ENCODE measurements at places on chromosomes 7 and 10.
A peak's percentile ranks its signal among the peaks of the same experiment; 100 is the strongest.

- DNase-seq: no peak
Measured at GRCh38 chr7:65951837-65952578, 30.0 kb downstream of the GUSB start.

DNA sequence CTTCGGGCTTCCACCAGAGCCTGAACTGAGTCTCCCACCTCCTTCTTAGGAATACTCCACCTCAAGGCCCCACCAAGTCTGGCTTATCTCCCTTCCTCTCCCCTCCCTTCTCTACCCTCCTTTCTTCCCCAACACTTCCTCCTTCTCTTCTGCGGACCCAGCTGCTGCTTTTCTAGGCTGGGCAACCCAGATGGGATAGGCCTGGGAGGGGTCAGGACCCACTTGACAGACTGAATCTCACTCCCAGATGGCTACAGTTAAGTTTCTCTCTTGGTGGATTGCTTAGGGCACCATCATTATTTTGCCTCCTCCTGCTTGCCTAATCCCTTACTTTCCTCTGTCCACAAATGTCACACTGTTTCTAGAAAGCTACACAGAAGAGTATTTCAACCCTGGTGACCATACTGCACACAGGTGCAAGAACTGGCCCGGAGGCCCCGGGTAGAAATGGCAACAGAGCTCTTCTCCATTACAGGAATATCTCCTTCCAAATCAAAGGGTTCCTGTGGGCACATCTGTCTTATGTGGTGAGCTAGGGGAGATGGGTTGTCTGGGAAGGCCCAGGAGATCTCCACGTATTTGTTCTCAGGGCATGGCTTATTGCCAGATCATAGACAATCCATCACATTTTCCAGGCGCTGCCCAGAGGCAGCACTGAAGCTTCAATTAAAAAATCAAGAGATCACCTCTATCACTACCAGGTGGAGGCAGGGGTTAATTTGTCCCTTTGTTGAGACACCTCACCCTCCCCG is 5.1 kb upstream of the HOXA11 start:
- DNase-seq: no peak

- DNase-seq: no peak
Measured at GRCh38 chr7:75658802-75659201, 79.9 kb downstream of the HIP1 start.

- no peak for DNase-seq
Measured at GRCh38 chr7:33705333-33705833, 200.0 kb upstream of the BMPER start.

DNA sequence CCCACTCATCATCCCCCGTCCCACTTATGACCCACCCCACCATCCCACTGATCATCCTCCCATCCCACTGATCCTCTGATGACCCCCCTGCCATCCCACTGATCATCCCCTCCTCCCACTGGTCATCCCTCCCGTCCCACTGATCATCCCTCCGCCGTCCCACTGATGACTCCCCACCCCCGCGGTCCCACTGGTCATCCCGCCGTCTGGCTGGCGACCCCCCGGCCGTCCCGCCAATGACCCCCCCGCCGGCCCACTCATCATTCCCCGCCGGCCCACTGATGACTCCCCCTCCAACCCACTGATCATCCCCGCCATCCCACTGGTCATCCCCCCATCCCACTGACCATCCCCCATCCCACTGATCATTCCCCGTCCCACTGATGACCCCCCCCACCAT is 161.1 kb downstream of the GRM8 start:
- DNase-seq: no peak

DNA sequence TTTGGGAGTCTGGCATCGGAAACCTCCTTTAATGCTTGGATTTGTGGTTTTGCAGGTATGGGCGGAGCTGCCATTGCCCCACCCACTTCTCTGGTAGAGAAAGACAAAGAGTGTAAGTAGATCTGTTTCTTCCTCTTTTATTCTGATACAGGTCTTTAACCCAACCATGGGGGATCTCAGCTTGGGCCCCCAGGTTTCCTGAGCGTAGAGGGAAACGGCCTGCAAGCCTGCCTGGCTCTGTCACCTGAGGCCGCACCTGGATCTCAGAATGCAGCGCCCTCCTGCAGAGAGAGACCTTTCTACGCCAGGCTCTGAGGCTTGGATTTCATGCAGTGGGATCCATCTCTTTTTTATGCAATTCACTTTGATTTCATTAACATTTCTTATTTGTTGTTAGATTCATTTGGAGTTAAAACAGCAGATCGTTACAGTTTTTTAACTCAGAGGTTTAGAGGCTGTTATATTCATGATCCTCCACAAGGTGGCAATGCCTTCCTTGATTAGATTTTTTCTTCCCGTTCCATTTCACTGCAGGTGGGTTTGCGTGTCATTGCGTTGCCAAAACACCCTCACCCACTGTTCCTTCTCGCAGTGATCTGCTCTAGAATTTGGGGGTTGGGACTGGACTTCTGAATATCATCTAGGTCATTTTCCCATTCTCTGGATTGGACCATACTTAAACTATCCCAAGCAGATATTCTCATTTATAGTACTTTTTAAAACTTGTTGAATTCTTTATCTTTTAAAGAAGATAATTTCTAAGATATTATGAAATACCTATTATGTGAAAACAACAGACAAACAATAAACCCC is 20.0 kb downstream of the RBM17 start:
- DNase-seq: no peak

DNA sequence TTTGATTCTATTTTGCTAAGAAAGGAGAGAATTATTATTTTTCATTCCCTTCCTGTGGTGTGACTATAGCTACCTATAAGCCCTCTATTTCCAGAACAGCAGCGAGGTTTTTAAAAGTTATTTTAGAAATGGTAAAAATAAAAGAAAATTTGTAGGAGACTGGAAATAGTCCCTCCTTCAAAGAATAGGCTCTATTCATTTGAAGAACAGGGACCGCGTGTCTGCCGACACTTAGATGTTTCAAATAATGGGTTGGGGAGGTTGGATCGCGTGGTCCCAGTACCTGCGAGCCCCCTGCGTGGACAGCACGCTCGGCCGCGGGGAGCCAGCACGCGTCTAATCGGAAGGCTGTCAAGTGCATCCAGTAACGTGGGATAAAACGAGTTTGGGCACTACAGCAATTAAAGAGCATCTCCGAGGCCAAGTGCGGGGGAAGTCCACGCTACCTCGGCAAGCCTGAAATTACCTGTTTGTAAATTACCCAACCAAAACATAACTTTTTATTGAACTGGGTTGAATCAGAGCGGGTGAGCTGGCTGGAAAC is 1.0 kb downstream of the CACNA2D1 start:
- DNase-seq: no peak

GRCh38 chr10:113347508-113347907 is 205.3 kb upstream of the HABP2 start:
- no peak for DNase-seq

DNA sequence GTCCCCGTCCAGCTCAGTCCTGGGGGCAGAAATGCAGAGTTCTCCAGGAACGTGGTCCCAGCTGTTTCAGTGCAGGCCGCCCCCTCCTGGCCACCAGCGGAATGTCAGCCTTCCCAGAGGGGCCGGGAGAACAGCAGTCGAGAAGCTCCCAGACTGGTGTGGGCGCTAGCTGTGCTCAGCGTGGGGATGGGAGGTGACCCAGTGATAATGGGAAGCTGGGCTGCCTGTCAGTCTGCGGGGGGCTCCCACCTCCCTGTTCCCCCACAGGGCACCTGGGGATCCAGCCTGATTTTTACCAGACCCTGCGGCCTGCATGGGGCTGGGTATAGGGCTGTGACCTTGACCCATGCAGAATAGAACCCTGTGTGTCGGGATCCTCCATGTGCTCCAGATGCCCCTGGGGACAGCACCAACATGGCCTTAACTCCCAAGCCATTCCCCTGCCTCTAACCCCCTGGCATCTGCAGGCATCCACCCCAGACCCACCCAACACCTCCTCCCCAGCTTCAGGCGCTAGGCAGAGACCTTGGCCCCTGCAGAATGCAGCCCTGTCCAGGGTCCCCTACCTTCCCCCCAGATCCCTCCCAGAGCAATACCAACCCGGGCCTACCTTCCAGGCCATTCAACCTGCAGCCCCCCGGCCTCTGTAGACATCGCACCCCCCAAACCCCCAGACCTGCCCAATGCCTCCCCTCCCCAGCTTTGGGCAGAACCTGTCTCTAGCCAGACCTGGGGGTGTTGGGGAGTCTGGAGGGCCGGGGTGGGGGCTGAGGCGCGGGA is 880 bp upstream of the ELN start:
- DNase-seq: peak; percentile 30

- DNase-seq: no peak
Measured at GRCh38 chr10:66321723-66322665, 603.8 kb upstream of the LRRTM3 start.

- no peak for DNase-seq
Measured at GRCh38 chr7:94874036-94874785, 33.2 kb upstream of the PPP1R9A start.

DNA sequence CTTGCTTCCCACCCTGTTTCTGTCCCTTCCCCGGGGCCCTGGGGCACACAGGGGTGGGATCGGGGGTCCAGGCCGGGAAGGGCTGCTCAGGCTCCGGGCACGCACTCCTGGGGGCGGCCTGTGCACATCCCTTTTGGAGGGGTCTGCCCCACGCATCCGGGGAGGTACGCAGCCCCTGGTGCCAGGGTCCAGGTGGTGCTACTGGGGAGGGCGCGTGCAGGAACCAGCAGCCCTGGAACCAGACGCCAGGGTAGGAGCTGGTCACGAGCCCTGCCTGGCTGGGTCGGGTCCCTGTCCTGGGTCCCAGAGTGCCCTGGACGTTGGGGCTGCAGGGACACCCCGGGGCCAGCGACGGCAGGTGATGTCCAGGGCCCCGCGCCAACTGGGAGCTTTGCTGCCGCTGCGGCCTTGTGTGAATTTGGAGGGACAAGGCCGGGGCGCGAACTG is 53.4 kb downstream of the GLRX3 start:
- DNase-seq: no peak

DNA sequence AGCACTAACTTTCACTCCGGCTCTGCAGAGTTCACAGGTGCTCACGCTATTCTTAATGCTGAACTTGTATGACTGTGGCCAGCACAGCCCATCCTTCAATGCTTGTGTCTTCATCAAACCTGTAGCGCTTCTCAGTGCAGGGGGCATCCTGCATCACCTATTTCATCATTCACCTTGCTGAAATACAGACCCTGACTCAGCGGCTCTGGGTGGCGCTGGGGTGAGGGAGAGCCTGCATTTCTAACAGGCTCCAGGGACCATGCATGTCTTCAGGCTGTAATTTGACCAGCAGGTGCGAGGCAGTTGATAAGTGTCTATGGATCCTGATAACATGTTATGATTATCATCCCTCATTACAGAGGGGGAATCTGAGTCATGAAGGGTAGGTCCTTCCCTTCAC is 89.3 kb downstream of the VOPP1 start:
- no peak for DNase-seq

DNA sequence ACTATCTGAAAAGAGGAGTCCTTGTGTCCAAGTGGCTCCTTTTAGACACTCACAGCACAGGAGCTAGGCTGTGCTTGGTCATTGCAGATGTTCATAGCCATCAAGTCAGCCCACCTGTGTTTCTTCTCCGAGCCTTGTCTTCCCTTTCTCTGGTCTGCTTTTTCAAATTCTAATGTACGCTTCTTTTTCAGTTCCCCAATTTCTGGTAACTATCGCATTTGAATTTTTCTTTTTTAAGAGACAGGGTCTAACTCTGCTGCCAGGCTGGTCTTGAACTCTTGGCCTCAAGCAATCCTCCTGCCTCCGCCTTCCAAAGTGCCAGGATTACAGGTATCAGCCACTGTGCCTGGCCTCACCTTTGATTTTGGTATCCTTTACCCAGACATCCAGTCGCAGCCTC is 18.9 kb downstream of the APBB1IP start:
- DNase-seq: no peak

DNA sequence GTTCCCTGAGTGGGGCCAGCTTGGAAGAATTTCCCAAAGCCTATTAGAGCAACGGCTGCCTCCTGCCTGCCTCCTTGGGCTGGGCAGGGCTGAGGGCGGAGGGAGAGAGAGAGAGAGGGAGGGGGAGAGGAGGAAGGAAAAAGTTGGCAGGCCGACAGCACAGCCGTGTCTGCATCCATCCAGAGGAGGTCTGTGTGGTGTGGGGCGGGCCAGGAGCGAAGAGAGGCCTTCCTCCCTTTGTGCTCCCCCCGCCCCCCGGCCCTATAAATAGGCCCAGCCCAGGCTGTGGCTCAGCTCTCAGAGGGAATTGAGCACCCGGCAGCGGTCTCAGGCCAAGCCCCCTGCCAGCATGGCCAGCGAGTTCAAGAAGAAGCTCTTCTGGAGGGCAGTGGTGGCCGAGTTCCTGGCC is at the start of gene AQP1:
TSS of gene AQP1 (plus strand) at position 293 of the 409 bp plus-strand sequence. CDS start at position 350, 57 bp downstream.
- no peak for DNase-seq

DNA sequence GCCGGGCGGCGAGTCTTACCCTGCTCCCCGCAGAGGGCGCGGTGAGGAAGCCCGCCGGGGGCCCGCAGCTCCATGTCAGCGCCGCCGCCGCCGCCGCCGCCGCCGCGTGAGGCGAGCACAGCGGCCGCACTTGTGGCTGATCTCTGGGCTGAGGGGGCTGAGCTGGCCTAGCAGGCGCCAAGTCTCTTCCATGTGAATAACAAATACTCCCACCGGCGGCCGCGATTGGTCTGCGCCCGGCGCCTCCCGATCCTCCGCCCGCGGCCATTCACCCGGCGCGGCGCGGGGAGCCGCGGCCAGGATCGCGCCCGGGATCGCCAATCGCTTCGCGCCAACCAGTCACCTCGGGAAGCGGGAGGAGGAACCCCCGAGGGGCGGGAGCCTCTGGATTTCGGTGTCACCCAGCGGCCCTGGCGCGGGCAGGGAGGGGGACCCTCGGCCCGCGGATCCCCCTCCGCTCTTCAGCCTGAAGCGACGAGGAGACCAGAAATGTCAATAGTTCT is at the start of gene GRM8:
TSS of gene GRM8 (minus strand) at position 164 of the 503 bp plus-strand sequence.
- no peak for DNase-seq

DNA sequence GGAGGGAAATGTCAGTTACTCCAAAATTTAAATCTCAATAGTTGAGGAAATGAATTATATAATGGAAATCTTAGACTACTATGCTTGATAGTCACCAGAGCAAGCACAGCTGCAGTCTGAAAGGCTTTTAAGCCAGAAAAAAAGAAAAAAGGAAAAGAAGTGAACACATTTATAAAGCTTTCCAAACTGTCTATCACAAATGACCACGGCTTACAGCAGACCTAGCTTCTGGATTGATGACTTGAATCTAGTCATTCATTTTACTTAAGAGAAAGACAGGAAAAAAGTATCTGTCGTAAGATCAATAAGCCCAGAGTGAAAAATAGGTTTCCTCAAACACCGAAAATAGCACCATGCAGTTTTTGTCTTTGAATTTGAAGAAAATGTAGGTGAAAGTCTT is 67.9 kb upstream of the OGDHL start:
- DNase-seq: no peak

- DNase-seq: no peak
Measured at GRCh38 chr7:98130959-98131358, 24.3 kb downstream of the LMTK2 start.

GRCh38 chr7:30285536-30286284 is 1.3 kb downstream of the ZNRF2 start:
- peak; percentile 17 for DNase-seq
